Kidney (tissue), 22 donors: ENCODE measurements at places on chromosomes 7 and 10. TPM values are rescaled to one million over a fixed set of nuclear protein-coding genes. Genes with fewer than 3 reads are reported as not detected.
A peak's percentile ranks its signal among the peaks of the same experiment; 100 is the strongest.

The TSPAN12 gene
- 44.2 TPM for polyA plus RNA-seq

DNA sequence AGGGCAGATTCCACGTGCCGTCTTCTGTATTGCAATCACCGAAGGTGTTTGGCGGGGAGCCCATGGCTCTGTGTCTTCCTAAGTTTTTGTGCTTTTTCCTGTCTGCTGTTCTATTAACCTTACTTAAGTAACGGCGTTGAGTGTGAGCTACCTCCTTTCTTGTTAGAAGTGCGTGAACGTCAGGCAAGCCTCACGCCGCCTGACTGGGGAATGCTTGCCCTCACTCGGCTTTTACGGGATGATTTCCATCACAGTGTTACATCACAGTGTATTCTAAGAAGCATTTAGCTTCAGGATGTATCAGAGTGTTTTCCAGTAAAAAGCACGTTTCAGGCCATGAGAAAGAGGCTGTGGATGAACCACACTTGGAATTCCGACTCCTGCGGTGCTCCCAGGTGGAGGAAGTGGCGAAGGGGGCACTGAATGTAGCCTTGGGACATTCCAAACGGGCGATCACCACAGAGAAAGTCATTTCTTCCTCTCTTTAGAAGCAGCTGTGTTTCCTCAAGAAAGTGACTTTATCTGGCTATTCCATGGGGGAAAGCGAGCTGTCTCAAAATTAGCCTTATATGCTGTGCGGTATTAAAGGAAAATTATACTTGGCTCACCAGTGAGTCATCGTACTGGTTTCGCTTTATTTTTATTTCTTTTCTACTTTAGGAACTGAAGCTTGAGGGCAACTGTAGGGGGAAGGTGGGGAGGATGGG lies 290.7 kb downstream of the KLF6 start:
- no peak for DNase-seq

DNA sequence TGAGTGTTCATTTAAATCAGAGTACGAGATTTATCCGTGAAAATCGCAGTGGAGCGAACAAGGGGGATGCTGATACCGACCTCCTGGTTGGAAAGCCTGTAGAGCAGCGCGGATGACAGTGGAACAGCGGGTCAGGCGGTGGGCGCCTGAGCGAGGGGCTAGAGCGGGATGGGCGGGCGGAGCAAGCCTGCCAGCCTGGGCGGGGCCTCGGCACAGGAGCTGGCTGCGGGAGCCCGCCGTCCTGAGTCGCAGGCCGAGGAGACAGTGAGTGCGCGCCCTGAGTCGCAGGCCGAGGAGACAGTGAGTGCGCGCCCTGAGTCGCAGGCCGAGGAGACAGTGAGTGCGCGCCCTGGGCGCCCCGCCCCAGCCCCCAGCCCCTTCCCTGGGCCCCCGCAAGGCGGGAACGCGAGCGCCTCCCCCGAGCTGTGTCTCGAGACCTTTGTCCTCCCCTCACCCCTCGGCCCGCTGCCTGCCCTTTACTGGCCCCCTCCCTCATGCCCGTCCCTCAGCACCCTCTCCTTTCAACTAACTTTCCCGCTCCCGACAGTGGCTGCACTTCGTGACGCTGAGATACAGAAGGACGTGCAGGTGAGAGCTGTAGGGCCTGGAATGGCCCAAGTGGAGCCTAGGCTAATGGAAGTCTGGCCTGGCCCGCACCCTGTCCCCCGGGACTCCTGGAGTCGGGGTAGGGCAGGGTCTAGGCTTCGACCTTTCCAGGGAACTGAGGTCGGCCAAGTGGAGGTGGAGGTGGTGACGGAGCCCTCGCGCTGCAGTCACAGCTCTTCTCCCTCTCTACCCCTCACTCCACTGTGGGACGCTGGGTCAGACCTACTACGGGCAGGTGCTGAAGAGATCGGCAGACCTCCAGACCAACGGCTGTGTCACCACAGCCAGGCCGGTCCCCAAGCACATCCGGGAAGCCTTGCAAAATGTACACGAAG lies at the start of gene AS3MT:
Gene AS3MT (plus strand): TSS at position 213 of the 941 bp plus-strand sequence. CDS start 123 bp downstream, at position 336.
- DNase-seq = peak; percentile 85

DNA sequence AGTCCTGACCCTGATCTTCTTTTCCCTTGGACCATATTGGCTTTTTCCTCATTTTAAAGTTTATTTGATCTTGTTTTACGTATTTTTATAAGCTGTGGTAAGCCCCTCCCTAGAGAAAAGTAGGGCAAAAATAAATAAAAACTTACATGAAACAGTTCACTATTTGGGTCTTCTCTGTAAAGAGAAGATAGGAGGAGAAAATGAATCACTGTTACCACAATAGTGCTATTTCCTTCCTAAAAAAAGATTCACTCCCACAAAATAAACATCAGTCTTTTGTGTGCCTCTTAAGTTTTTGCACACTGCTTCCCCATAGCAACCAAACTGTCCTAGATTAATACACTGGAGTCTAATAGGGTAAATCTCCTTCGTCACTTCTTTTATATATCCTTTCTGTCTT lies 1.4 kb upstream of the SVIL start:
- peak; percentile 67 for DNase-seq

GRCh38 chr10:72126184-72126871 lies 38.0 kb upstream of the SPOCK2 start:
- no peak for DNase-seq

GRCh38 chr10:121774813-121775212 lies 153.0 kb downstream of the ATE1 start:
- DNase-seq = no peak

DNA sequence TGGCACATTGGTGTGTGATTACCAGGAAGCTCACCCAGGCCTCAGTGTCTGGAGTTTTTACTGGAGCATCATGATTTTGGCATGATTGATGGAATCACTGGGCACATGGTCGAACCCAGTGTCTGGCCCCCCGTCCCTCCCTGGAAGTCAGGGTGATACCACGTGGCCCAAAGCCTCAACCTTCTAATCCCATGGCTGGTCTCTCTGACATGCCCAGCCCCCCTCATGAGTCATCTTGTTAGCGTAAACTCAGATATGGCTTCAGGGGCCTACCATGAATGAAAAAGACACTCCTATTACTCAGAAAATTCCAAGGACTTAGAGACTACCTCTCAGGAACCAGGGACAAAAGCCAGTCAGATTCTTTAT lies 109.3 kb downstream of the GRK5 start:
- DNase-seq = no peak

- no peak for DNase-seq
These were observed 203.5 kb downstream of the CTNNA3 start for GRCh38 chr10:67492317-67493019.

DNA sequence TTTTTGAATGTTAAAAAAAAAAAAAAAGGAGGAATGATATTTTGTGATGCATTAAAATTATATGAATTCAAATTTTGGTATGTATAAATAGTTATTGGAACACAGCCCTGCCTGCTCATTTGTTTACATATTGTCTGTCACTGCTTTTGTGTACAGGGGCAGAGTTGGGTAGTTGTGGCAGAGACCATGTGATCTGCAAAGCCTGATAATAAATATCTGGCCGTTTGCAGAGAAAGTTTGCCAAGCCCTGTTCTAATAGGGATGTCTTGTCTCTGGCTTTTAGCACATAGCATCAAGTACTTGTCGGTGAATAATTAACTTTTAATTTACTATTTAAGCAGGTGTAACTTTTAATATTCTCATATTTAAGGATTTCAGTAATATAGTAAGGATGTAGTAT lies 19.8 kb downstream of the TSPAN13 start:
- no peak for DNase-seq

The NME8 gene
- polyA plus RNA-seq = 1.2 TPM

DNA sequence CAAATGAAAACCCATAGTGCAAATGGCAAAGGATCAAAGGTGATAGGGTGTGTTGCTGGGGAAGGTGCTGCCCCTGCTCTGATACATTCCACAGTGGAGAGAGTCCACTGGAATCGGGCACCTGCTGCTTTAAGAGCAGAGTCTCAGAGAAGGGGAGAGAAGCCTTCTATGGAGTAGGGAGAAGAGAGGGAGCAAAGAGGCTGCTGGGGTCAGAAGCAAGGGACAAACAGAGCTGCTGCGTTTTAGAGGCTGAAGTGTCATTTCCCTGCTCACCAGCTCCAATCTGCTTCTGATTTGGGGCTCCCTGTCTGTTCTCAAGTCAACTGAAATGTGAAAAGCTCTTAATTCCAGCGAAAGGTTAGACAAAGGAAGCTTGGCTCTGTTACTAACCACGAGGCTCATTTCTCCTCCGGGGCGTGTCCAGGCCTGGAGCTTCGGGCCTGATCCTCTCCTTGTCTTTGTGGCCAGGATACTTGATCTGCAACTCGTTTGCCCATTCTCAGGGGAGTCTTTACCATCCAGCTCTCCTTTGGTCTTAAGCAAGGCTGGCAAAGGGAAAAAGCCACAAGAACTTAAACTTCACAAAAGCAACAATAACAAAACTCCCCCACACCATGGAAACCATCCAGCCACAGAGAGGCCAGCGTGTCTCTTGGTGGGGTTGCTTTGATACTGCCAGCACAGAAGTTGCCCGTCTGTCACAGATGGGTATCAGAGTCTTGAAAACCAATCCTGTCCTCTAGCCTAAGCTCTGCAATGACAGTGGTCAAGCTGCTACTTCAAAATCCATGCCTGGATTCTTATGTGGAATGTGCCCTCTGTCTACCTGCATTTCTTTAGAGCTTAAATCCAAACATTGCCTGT lies 692.6 kb downstream of the SUGCT start:
- peak; percentile 65 for DNase-seq

The VIPR2 gene
- 1.3 TPM for polyA plus RNA-seq

GRCh38 chr10:17766731-17767130 lies 14.7 kb downstream of the TMEM236 start:
- no peak for DNase-seq

DNA sequence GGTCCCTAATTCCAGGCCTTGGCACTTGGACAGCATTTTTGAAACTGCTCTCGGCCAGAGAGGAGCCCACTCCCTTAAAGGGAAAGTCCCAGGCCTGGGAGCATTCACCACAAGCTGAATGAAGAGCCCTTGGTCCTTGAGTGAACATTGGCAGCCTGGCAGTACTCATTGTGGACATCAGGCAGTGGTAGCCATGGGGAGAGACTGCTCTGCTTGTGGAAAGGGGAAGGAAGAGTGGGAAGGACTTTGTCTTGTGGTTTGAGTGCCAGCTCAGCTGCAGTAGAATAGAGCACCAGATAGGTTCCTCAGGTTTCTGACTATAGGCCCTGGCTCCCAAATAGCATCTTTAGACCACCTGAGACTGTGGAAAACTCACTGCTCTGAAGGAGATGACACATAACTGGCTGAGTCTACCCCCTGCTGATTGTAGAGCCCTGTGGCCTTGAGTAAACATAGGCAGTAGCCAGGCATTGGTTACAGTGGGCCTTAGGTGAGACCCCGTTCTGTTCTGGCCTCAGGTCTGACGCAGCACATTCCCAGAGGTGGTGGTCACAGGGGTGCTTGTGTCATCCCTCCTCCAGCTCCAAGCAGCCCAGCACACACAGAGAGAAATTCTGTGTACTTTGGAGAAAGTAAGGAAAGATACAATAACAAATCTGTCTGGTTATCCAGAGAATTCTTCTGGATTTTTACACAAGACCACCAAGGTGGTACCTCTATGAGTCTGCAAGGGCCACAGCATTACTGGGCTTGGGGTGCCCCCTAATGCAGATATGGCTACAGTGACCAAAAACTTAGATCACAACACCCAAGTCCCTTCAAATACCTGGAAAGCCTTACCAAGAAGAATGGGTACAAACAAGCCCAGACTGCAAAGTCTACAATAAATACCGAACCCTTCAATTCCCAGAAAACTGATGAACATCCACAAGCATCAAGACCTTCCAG lies 153.8 kb downstream of the GNAI1 start:
- no peak for DNase-seq

DNA sequence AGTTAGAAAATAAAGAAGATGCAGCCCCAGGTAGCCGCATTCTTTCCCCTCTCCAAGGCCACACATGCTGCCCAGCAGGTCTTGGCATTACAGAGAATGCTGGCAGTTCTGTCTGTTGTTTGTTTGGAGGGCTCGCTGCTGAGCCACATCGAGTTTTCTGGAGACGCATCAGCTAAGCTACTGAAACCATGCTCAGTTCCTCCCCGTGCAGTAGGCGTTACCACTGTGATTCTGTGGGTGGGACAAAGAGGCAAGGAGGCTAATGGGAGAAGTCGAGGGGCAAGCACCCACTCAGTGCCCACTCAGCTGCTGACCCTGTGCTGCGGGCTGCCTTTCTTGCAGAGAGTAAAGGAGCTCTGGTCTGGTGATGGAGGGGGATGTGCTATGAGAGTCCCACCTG lies 15.5 kb upstream of the GTPBP4 start:
- no peak for DNase-seq

DNA sequence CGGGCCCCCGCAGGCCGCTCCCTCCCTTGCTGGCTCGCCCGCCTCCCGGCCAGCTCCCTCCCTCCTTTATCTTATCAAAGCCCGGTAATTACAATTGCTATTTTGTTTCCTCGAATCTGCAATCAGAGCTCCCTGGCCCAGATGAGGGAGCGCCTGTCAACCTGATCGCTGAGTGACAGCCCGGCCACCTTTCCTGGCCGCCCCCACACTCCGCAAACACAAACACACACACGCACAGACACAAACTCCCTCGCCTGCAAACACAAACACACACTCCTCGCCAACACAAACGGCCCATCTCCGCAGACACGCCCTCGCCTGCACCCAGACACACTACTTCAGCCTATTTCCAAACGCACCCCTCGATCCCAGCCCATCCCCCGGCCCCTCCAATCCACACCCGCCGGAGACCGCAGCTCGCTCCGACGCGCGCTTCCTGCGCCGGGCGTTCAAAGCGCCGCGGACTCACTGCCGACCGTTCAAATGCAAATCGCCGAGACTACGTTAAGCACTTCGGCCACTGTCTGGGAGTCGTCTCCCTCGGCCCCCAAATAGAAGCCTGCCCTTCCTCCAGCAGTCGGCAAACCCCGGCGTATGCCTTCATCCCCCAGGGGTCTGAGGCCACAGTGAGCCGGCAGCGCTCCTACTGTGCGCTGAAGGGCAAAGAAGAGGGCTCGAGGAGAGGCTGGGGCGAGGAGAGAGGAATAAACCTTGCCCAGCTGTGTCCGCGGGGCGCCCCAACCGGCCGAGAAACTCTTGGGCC lies 3.0 kb upstream of the FGF8 start:
- peak; percentile 68 for DNase-seq
